ENCODE measurements at places on chromosomes 7 and 10.

DNA sequence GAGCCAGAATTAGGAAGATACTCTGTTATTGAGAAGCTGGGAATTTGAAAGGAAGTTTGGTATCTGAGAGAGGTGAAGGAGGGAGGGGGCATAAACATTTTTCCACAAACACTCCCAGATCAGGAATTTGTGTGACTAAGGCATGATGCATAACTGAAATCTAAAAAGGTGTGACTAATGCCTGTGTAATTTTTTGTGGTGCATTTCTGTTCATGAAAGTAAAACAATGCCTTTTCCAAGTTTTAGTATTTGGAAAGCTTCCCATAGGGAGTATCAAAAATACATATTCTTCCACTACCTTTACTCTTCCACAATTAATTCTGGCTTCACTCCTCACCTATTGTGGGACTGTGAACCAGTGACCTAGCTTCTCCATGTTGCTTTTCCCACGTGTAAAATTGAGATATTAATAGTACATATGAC is 56.4 kb upstream of the CAV2 start:
- DNase-seq: no peak

GRCh38 chr7:29825775-29826529 is 19.6 kb downstream of the WIPF3 start:
- DNase-seq: no peak

DNA sequence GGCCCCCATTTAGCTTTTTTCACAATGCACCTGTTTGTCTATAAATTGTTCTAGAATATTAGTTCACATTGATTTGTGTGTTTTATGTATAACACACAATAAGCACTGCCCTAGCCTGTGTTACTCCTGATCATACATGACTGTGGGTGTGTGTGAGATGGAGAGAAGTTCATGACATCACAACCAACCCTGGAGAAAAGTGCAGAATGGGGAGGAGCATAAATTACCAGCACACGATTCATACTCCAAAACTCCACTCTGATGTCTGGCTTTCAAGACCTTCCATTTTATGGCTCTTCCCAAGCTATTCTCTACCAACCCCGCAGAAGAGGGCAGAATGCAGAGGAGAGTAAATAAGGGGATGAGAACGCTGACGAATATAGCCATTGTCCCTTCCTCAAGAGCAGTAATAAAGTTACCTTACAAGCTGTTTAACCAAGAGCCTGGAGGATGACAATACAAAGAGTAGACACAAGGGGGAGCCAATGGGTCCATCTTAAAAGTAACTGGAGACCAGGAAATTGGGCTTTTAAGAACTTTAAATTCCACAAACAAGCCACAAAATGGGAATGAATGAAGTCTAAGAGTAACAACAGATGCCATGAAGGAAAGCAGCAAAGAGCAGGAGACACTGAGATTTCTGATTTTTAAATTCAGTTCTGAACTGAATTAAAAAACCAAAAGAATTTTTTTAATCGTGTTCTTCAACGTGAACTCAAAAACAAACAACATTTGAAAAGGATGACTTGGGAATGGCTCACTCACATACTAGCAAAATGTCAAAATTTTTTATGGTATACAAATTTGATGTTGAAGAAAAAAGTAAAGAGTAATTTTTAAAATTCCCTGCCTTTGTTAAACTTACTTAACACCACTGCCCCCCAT is 159.6 kb downstream of the PARD3 start:
- peak; percentile 21 for DNase-seq

DNA sequence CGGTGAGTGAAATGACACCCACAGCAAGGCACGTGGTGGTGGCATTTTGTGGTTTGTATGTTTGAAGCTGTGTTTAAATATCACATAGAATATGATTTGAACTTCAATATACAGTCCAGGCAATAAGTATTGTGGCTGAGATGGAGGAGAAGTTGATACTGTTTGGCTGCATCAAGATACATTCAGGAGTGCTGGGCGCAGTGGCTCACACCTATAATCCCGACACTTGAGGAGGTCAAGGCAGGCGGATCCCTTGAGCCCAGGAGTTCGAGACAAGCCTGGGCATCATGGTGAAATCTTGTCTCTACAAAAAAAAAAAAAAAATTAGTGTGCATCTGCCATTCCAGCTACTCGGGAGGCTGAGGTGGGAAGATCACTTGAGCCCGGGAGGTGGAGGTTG is 35.2 kb upstream of the NUB1 start:
- no peak for DNase-seq

GRCh38 chr7:139532636-139533155 is 9.2 kb downstream of the CLEC2L start:
- DNase-seq: no peak

DNA sequence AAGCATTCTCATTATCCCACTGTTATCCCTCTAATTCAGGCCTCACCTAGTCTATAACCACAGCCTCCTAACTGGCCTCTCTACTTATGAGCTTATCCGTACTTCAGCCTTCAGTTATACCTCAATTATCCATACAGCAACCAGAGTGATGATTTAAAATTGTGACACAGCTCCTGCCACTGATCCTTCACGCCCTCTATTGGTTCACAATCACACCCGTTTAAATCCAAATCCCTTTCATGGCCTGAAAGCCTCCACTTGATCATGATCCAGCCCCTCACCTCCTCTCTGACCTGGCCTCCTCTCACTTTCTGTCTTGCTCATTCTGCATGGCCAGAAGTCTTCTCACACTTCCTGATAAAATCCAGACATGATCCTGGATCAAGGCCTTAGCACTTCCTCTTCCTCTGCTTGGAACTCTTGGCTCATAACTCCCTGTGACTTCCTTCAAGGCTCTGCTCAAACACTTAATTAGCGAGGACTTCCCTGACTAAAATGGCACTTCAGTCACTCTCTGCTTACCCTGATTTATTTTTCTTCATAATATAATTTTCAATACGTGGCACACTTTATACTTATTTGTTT is 19.0 kb upstream of the TMEM26 start:
- no peak for DNase-seq

DNA sequence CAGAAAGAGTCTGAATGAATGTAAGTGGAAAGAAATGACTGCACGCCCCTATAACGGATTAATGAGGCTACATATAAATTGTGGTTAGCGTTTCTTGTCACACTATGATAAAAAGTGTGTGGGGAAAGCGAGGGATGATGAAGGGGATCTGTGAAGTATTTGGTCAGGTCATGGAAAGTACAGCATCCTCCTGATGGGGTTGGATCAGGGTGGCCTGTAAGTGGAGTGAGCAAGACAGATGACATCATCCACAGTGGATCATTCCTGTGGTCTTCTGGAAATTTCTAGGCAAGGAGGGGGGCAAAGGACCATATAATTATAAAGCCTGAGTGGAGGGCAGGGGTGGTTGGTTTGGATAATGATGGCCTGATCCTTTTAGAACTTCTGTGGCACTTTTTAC is 606.0 kb downstream of the INHBA start:
- DNase-seq: no peak

DNA sequence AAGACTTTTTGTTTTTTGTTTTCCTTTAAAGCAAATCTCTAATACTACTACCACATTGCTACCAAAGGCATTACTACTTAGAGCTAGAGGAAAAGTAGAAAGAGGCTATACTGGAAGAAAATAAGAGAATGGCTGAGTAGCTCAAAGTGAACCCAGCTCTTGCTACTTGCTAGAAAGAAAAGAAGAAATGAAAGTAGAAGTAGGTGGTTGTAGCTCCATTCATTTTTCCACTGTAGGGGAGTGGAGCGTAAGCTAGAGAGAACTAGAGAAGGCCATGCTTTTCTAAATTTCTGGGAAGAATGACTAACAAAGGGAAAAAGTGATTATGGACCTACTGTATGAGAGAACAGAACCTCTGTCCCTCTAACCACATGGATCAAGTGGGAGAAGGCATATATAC is 184.4 kb downstream of the PON1 start:
- no peak for DNase-seq

GRCh38 chr7:1663857-1664651 is 6.0 kb upstream of the ELFN1 start:
- no peak for DNase-seq

DNA sequence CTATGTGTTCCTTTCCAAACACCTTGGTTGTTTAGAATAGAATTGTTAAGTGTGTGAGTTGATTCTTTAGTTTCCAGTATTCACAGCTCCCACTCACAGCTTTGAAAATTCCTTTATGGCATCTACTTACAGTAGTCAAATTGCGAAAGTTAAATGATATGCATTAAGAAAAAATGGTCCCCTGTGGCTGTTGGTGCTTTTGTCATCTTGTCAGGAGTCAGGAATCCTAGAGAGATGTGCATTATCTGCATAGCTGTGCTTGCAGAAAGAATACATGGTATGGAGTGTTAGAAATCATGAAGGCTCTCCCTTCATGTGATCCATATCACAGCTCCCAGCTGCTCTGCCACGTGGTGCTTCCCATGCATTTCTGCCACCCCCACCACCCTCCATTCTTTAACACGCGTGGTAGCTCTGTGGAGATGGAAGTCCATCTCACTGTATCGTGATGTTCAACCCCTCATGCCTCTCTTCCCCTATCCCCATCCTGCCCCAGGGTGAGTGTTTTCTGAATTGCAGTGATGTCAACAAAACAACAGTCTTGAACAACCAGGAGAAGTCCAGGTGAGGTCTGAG is 29.2 kb upstream of the CTTNBP2 start:
- DNase-seq: no peak

DNA sequence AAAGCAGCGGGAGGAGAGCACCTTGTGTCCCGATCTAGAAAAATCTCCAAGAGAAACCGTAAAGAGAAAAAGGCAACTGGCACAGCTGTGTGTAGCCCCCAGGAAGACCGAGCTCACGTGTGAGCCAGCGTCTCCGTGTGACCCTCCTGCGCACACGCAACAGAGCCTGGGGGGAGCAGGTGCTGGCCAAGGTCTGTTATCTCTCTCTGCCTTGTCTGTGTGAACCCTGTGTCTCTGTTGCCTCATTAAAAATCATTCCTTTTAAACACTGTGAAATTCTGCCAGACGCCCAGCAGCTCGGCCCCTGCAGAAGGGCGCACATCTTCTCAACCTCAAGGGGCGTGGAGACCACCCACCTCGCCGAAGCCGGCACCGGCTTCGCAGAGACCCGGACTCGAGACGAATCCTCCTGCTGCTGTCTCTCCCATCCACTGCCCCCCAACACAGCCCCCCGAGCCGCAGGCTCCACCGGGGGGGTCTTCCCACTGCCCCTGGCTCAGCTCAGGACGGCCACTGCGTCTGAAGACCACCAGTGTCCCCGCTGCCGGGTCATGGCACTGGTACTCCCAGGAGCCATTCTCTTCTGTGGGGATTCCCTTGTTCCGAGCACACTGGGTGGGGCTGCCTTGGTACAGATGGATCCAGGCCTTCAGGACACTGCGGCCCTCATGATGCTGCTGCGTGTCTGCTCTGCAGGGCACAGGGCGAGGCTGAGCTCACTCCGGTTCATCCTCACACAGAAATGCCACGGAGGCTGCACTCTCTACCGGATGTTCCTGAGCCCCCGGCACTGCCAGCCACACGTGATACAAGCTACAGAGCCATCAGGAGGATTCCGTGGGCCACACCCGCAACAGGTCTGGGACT is 94.3 kb upstream of the DNAAF5 start:
- no peak for DNase-seq

GRCh38 chr10:79239924-79240581 is 107.2 kb upstream of the PPIF start:
- no peak for DNase-seq

- no peak for DNase-seq
Observed at GRCh38 chr7:72925546-72926120, 738 bp downstream of the POM121 start.

- DNase-seq: no peak
Observed at GRCh38 chr10:118264252-118264651, 77.9 kb downstream of the FAM204A start.

DNA sequence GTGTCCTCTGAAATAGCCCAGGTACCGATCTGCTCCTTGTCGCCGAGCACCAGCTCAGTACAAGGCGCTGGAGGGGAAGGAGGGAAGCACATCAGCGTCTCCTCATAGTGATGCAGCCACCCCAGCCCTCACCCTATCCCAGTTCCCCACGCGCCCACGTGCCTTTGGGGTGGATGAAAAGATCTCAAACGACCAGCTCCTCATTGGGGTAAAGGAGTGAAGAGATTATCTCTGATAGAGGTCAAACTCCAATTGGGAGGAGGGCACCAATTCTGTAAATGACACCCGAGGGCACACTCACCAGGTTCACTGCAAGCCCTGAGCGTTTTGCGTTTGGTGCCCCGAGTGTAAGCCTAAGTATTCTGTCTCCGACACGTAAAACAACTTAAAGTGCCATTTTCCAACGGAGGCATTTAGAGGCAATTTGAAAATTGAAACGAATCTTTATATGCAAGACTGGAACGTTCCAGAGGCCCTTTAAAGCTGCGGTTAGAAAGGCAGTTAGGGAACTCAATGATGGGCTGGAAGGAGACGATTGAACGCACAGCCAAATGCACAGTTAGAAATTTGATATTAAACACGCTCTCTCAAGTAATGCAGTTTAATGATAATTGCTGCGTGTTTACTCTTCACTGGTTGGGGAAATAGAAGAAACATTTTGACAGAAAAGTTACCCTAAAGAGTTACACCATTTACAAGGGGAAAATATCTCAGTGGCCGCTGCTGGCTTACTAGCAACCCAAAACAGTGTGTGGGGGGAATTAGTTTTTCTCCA is 8.9 kb upstream of the EMX2 start:
- DNase-seq: no peak
